ENCODE measurements at places on chromosomes 1 and 21. TPM values are rescaled to one million over a fixed set of nuclear protein-coding genes. Genes with fewer than 3 reads are reported as not detected.

FAM72C gene
- 8.0 TPM for total RNA-seq

DNALI1 gene
- 4.0 TPM for total RNA-seq

EPHA2 gene
- total RNA-seq: 43.3 TPM

DNAJC11 gene
- 75.8 TPM for total RNA-seq

DNA sequence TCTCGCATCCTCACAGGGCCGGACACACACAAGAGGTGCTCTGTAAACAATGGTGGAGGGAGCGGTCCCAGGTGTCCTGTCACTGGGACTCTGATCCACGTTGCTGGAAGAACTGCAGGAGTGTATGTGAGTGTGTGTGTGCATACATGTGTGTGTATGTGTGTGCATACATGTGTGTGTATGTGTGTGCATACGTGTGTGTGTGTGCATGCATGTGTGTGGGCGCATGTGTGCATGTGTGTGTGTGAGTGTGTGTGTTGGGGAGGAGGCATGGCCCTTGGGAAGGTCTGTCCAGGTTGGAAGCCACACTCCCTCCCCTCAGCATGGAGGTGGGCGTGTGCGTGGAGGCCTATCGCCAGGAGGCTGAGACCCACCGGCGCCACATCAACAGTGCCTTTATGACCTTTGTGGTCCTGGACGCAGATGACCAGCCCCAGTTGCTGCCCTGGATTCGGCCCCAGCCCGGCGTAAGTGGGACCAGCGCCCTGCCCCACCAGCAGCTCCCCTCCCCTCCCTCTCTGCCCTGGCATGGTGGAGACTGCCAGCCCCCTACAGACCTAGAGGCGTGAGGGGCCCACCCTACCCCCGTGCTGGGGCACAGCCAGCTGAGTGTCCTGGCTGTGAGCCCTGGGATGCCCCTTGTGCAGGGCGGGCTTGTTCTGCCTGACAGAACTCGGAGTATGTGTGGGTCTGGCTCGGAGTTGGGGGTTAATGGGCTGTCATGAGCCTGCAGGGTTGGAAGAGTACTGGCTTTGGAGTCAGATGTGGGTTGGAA is 22.2 kb downstream of the FAM151A start:
- no peak for DNase-seq

- no peak for DNase-seq
These were observed 7.3 kb upstream of the RBM34 start for GRCh38 chr1:235168375-235168774.

DNA sequence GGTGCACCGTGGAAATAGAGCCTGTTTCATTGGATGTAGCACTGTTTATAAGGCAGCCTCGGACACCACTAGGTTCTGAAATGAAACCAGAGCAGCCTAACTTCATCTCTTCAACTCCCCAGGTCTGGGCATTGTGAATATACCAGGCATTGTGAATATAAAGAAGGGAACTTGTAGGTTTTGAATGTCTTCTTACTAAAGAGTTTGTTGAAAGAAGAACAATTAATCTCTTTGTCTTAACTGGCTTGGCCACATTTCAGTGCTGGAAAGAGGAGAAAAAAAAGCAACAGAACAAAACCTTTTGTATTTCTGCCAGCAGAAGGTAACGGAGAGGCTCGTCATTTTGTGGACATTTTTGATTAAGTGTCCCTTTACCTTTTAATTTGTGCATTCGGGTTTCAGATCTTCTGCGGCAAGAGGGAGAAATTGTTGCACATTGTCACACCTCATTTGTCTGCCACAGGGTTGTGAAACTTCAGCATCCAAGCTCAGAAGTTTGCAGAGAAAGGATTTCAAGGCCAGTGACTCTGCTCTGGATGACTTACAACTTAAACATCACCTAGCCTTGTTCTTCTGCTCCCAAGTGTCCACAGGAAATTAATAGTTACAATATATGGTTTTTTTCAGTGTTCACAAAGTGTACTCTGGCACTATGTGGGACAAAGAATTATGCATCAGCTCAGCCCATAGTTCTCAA is 158.3 kb downstream of the KAZN start:
- DNase-seq: no peak

DNA sequence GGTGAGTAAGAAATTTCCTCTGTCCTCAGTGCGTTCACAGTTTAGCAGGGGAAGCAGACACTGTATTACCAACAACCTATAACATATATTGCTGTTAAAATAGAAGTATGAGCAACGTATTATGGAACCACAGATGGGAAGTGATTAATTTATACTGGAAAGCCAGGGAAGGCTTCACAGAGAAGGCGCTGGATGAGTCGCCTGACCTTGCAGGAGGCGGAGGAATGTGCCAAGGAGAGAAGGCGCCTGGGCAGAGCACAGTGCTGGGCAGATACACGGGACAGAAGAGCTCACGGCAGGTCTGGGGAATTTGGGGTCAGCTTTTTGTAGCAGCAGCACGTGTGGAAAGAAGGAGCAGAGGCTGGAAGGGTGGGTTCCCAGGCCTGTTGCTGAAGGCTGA is 116.3 kb downstream of the DHRS3 start:
- no peak for DNase-seq

- peak; percentile 76 for DNase-seq
These were observed 2.0 kb downstream of the ADAMTS1 start for GRCh38 chr21:26842974-26843932.

- DNase-seq: no peak
These were observed 136.6 kb upstream of the ZP4 start for GRCh38 chr1:238027366-238027765.

DNA sequence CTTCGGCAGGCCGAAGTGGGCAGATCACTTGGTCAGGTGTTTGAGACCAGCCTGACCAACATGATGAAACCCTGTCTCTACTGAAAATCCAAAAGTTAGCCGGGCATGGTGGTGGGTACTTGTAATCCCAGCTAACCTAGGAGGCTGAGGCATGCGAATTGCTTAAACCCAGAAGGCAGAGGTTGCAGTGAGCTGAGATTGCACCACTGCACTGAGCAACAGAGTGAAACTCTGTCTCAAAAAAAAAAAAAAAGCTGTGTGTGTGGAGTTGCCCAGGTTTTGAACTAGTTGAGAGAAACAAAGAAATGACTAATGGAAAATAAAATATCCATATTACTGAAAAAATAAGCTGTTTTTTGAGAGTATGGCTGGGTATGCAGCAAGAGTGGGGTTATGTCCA is 100.2 kb downstream of the GTF2B start:
- DNase-seq: no peak

DNA sequence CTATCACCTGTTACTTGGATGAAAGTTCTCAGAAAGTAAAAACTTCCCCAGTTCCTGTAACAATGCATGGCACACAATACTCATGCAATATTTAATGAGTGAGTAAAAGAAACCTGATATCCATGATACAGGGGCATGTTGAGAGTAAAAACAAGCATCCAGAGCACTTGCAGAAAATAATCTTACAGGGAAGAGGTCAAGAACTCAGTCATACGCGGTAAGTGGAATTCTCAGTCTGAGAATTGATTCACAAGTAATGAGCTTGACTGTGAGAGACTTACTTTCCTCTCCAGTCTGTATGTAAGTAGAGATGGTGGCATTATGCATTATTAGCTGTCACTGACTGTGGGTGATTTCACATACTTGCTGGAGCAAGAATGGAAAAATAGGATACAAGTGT is 976.9 kb downstream of the BRINP3 start:
- DNase-seq: no peak

DNA sequence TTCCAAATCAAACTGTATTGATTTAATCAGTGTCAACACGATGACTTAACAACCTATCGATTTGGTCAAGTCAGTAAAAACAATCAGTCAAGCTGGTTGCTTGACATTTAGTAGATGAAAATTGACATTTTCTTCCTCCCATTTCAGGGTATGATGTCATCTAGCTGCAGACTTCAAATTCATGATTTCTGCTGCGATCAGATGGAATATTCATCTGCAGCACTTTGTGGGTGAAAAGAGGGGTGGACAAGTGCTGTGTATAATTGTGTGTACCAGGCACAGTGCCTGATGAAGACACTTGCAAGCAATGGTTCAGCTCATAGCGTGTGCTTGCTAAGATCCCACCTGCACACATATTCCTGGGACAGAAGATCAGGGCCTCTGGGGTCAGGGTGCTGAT is 479.8 kb downstream of the DISC1 start:
- DNase-seq: no peak

GRCh38 chr1:205677167-205677566 is 3.1 kb downstream of the SLC45A3 start:
- no peak for DNase-seq

GRCh38 chr1:29691499-29691898 is 455.2 kb downstream of the PTPRU start:
- no peak for DNase-seq

DNA sequence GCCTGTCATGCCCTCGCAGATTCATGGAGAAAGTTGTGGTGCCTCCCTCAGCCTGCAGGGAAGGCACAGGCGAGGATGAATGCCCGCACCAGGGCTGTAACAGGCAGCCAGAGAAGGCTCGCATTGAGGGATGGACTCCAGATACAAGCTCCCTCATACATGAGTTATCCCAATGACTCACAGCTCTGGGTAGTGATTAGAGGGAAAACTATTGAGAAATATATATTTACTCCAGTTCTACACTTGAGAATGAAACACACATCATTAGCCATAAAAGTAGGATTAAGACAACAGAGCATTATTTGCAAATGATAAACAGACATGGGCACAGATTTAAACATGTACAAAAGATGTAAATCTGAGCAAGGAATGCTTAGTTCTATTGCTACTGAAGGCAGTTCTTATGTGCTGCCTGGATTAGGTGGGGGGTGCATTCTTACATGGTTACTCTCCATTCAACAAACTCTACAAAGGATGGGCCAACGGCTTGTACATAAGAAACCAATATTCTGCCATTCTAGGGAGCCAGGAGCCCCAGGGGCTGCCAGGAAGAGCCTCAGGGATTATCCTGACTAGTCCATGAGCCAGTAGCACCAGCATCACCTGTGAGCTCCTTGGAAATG is 97.9 kb downstream of the CSMD2 start:
- no peak for DNase-seq
